Left forelimb (tissue), 1 donor: ENCODE measurements at places on chromosomes 5 and 9.
A peak's percentile ranks its signal among the peaks of the same experiment; 100 is the strongest.

- DNase-seq = no peak
Measured at GRCh38 chr5:42894057-42894456, 82.4 kb upstream of the SELENOP start.

DNA sequence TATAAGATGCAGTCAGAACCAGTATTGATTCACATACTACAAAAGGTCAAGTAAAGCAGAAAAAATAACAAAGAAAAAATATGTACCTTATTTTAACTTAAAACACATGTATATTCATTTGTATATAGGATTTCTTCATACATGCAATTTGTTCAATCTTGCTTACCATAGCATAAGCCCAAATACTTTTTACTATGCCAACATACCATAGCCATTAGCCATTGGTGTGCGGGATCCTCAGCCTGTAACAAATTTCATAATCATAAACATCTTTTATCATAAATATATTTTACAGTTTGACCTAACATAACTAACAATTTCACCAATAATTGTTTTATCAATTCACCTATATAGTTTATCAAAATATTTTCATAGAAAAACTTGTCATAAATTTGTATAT, 51.1 kb downstream of the MPDZ start:
- no peak for DNase-seq

- no peak for DNase-seq
Measured at GRCh38 chr9:132441404-132441803, 31.4 kb downstream of the CFAP77 start.

DNA sequence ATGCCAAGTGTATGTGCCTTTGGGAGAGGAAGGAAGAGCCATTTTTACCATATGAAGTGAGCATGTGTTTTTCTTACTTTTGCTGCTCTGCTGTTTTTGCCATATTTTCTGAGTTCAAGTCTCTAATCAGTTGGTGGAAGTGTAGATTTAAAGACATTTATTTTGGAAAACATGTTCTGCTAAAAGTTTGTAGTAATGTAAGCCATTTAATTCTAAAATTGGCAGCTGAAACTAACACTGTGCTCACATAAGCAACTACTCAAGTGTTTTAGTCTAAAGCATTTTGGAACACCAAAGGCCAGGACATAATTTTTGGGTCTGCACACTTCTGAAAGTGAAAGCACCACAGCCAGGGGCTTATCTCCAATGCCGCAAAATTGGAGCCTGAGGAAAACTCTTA, 363.4 kb upstream of the ZNF608 start:
- no peak for DNase-seq

- DNase-seq = no peak
Measured at GRCh38 chr9:121675969-121676822, 24.8 kb downstream of the DAB2IP start.

DNA sequence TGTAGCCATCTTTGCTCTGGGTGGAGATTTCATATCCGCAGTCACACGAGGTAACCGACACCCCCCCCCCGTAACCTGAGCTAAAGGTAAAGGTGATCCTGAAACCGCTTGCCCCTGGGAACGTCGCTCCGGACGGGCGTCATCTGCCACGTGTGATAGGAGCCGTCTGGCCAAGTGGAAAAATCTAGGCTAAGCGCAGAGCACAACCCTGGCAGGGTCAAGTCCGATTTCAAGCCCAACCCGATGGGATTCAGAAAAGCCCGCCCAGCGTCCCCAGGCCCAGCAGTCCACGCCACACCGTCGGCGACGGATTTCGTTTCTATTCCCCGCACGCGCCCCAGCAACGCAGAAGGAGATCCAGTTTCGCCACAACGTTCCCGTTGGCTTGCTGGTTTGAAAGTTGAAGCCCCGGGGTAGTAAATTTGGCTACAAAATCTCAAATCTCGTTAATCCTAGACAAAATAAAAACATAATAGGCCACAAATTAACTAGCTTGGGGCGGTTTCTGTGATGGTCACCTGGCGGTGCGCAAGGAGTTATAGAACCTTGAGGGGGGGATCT, 32.4 kb upstream of the NFIB start:
- peak; percentile 68 for DNase-seq

DNA sequence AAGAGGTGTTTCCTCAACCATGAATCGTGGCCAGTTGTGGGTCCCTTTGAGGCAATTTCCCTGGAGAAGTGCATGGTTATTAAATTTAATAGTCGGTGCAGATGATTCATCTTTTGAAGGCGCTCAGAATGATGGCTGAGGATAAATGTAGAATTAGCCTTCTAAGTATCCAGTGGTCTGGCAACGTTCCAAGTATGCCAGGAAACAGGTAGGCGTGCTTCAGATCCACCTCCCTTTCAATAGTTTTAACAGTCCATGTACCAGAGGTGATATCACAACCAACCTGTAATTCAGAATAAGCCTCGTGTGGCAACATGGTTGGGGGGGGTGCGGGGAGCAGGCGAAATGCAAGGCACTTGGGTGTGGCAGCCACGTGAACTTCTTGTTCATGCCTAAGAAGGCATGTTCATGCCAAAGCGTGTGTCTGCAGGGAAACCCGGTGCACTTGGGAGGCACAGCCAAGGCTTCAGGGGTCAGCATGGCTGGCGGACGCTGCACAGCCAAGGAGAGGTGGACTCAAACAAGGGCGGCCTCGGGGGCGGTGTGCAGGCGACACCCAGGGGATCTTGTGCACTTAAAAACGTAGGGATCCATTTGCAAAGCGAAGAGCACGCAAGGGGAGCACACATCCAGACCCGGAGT, 5.2 kb upstream of the NKD2 start:
- DNase-seq = no peak

DNA sequence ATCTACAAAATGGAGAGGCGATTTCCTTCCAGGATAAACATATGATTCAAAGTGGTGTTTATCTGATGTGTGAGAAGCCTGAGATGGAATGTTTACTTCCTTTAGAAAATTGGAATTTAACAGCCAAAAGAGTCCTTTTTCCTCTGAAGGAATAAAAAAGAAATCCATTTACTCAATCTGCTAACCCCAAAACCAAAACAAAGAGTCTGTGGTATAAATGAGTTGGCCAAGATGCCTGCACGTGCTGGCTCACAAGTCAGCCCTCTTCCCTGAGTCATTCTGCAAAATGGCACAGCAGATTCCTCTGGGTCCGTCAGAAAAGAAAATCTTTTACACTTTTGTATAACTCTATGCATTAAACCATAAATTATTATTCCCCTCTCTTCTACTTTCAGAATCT, 60.8 kb downstream of the EBF1 start:
- no peak for DNase-seq

DNA sequence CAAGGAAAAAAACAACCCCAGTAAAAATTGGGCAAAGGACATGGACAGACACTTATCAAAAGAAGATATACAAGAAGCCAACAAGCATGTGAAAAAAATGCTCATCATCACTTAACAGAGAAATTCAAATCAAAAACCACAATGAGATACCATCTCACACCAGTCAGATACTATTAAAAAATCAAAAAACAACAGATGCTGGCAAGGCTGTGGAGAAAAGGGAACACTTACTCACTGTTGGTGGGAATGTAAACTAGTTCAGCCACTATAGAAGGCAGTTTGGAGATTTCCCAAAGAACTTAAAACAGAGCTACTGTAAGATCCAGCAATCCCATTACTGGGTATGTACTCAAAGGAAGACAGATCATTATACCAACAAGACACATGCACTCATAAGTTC, 157.4 kb downstream of the EDIL3 start:
- DNase-seq = no peak

- no peak for DNase-seq
Measured at GRCh38 chr9:23598994-23599393, 227.0 kb downstream of the ELAVL2 start.

DNA sequence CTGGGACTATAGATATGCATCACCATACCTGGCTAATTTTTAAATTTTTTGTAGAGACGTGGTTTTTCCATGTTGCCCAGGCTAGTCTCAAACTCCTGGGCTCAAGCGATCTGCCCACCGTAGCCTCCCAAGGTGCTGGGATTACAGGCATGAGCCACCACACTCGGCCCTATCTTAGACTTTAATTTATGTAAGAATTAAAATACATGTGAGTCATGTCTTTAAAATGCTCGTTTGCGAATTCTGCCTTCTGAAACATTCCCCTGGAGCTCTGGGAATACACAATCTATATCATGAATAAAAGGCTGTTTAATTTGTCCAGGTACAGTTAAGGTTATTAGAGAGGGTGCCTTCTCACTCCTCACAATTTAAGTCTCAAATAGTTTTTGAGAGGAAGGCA, 32.8 kb downstream of the RHOBTB3 start:
- no peak for DNase-seq

- no peak for DNase-seq
Measured at GRCh38 chr5:8299716-8300115, 430.8 kb downstream of the MTRR start.

GRCh38 chr5:96297867-96298266, 135.2 kb downstream of the PCSK1 start:
- no peak for DNase-seq

- DNase-seq = no peak
Measured at GRCh38 chr5:14853685-14854084, 17.9 kb downstream of the ANKH start.

- DNase-seq = no peak
Measured at GRCh38 chr9:14380061-14380836, 66.3 kb upstream of the NFIB start.

DNA sequence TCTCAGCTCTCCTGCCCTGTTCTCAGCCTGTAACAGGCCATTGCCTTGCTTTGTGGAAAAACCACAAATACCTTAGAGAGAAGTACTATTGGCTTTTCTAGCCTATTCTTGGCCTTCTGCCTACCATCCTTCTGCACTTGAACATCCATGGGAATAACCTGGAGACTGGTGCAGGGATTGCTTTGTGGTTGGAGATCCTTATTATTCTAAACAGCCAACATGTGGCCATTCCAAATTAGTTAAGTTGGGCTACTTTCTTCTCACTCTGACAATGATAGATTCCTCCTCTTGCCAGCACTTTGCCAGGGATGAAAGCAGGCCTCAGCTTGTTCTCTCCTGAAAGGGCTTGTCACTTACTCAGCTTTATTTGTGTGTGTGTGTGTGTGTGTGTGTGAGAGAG, 240.4 kb downstream of the GLIS3 start:
- no peak for DNase-seq

GRCh38 chr9:77166193-77166592, 11.1 kb upstream of the VPS13A start:
- DNase-seq = no peak

- no peak for DNase-seq
Measured at GRCh38 chr9:86659413-86660046, 287.8 kb downstream of the GAS1 start.

DNA sequence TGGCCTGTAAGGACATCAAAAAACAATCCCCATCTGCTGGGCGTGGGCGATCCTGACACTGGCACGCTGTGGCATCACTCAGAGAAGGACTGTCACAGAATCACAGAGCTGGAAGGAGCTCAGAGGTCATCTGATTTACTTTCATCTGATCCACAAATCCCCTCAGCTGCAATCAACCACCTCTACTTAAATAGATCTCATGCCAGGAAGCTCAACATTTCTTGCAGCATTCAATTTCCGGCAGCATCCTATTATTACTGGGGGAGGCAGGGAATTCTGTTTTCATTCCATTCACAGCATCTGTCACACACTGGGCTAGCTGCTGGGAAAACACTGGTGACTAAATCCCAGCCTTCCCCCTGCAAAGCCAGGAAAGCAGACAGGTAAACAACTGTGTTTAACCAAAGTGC, 38.3 kb downstream of the RETREG1 start:
- DNase-seq = no peak
